Activated gamma-delta T cell treated with anti-CD3 and anti-CD28 coated beads, Interleukin-2, amount 50 U/mL, for 16 hours (primary cell): ENCODE measurements at places on chromosomes 4 and X.

DNA sequence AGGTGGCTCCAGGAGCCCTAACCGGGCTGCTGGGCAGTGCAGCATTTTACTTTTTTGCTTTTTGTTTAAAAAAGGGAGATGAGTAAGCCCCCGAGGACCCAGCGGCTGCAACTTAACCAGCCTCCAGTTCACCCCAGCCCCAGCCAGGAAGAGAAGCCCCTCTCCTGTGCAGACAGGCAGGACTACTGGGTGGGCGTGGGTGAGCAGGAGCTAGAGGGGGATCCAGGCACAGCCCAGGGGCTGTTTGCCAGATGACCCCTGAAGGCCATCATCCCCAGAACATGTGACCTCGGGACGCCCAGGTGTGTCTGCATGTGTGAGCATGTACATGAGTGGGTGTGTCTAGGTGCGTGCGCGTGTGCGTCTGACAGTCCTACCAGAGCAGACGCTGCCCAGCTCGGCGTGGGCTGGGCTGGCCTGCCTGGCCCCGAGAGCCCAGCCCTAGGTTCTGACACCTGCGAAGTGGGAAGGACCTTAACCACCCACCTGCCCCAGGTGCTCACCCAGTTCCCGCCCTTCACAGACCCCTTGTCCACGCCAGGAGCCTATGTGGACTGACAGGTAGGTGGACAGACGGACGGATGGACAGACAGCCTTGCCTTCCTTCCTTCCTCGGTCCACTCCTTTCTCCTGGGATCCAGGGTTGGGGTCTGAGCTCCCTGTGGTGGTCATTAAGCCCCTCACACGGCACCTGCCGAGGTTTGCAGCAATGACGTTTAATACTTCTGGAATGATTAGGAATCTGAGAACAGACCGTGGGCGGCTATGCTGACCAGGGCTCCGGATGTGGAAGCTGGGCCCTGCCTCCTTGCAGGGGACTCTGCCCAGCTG is 7.8 kb upstream of the HAUS3 start:
- DNase-seq, result no peak

DNA sequence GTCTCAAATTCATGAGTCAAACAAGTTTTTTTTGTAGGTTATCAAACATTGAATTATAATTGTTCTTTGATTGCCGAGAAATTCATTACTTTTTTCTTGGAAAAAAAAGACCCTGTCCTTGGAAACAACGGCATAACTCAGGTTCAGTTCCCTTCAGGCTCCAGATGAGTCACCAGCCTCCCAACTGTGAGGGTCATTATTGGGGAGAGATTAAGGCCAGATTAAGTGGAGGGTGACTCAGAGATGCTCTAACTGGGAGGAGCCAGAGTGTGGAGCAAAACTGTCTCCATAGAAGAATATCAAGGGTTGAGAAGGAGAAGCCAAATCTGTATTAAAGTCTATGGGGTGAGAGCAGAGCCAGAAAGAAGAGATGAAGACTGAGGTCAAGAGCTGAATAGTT is 9.6 kb downstream of the ADGRG4 start:
- DNase-seq, result no peak

DNA sequence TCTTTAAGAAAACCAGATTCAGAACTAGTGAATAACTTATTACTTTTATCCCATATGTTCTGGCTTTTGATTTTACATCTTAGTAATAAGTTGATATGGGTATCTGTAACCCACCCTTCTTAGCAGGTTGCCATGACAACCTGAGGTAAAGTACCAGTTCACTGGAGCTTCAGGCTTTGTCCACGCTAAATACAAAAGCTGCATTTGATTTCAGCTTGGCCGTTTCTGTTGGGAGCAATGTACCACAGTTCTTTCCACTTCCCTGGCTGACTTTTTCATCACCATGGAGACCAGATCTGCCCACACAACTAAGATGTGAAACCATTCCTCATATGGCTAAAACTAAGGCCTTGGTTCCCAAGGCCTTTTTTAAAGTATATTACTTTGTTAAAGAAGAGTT is 26.1 kb downstream of the KLHL34 start:
- DNase-seq, result no peak

- no peak for DNase-seq
Observed at GRCh38 chr4:96009427-96010119, 169.7 kb downstream of the PDHA2 start.

DNA sequence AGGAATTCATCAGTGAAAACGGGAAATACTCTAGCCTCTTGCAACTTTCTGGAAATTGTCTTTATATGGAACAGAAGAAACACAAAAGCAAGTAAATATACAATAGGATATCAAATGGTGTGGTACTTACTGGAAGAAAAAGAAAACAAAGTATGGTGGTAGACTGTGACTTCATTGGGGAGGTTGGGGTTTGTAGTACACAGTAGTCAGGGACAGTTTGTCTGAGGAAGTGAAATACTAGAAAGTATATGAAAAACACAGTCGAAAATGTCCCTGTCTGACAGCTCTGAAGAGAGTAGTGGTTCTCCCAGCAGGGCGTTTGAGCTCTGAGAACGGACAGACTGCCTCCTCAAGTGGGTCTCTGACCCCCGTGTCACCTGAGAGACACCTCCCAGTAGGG is 390.0 kb upstream of the NWD2 start:
- no peak for DNase-seq

DNA sequence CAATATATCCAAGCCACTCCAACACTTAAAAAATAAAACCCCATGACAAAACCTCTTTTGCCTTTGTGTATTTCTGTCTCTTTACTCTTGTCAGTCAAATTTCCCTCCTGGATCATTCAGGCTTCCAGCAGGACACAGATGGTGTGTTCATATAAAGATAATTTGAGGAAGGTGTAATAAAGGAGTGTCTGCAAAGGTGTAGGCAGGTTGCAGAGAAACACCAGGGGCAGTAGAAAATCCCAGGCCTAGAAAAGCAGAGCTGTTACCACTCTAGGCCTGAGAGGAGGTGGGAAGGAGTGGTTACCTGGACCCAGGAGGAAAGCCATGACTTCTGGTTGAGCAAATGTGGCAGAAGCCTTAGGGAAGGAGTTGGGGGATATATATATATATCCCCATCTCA is 28.8 kb downstream of the CHRNA9 start:
- no peak for DNase-seq

GRCh38 chrX:102650903-102651241 is 411 bp upstream of the GPRASP1 start:
- DNase-seq, result no peak

DNA sequence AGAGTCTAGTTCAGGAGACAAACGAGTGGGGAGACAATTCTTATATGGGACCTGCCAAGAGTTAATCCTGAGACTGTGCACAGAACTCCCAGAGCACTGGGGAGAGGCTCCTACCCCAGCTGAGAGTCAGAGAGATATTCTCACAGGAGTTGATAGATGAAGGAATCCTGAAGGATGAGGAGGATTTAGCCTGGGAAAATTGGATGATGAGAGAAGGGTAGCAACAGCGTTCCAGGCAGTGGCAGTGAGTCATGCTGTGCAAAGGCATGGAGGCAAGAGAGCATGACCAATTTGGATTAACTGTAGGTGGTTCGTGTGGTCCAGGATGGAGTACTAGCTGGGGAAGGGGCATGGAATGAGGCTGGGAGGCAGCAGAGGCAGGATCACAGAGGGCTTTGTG is 318.6 kb downstream of the LDB2 start:
- DNase-seq, result no peak
